ENCODE measurements at places on chromosomes 16 and 17. TPM values are rescaled to one million over a fixed set of nuclear protein-coding genes. Genes with fewer than 3 reads are reported as not detected.

PMFBP1 gene
- total RNA-seq, result 0.15 TPM

AOC3 gene
- total RNA-seq, result 0.23 TPM

KDM6B gene
- total RNA-seq, result 3.8 TPM

IL34 gene
- 8.4 TPM for total RNA-seq

SPN gene
- not detected for total RNA-seq

GRB7 gene
- 0.60 TPM for total RNA-seq

MGRN1 gene
- 25.4 TPM for total RNA-seq

ZACN gene
- total RNA-seq, result not detected

PRR29 gene
- total RNA-seq, result 0.15 TPM

KRTAP4-5 gene
- not detected for total RNA-seq

EMP2 gene
- 11.6 TPM for total RNA-seq

FLII gene
- 357 TPM for total RNA-seq

RUNDC3A gene
- 0.08 TPM for total RNA-seq

LRRC37A3 gene
- total RNA-seq, result 2.6 TPM

C1QTNF8 gene
- not detected for total RNA-seq

KRTAP9-2 gene
- not detected for total RNA-seq

RPL13 gene
- total RNA-seq, result 3,770 TPM

TP53TG3F gene
- not detected for total RNA-seq

CPHXL2 gene
- total RNA-seq, result not detected

CHP2 gene
- not detected for total RNA-seq

TBC1D3E gene
- total RNA-seq, result not detected

KREMEN2 gene
- not detected for total RNA-seq

COX6A2 gene
- not detected for total RNA-seq

BOLA2 gene
- total RNA-seq, result 48.8 TPM

CDH11 gene
- total RNA-seq, result 983 TPM
